AG08395 (cell line): ENCODE measurements at places on chromosomes 5 and 9.
A peak's percentile ranks its signal among the peaks of the same experiment; 100 is the strongest.

GRCh38 chr5:11305245-11305644 is 544.2 kb upstream of the DAP start:
- no peak for DNase-seq

DNA sequence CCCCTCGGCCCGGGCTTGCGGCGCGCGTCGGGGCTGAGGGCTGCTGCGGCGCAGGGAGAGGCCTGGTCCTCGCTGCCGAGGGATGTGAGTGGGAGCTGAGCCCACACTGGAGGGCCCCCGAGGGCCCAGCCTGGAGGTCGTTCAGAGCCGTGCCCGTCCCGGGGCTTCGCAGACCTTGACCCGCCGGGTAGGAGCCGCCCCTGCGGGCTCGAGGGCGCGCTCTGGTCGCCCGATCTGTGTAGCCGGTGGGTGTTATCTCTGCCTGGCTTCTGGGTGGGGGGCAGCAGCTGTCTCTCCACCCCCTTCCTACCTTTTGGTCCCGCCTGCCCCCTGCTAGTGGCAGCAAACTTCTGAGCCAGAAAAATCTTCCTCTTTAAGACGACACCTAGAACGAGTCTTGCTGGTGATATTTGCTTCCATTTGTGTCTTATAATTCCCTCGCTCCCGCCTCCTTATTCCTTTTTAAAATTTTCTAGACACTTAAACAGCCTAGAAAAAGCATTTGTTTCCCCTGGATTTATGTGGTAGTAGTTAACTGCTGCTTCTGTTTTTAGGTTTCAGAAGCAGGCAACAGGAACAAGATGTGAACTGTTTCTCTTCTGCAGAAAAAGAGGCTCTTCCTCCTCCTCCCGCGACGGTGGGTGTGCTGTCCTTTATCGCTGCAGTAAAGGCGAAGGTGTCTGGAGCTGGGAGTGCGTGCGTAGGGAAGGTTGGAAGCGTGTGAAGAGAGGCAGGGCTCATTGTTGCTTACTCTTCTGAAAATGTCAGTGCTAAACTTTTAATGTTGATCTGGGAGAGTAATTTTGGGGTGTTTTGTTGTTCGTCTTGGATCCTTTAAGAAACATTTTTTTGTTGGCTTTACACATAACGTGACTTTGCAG is 554 bp downstream of the JAK2 start:
- no peak for DNase-seq

GRCh38 chr5:41896230-41896629 is 7.9 kb upstream of the RIMOC1 start:
- DNase-seq = no peak

DNA sequence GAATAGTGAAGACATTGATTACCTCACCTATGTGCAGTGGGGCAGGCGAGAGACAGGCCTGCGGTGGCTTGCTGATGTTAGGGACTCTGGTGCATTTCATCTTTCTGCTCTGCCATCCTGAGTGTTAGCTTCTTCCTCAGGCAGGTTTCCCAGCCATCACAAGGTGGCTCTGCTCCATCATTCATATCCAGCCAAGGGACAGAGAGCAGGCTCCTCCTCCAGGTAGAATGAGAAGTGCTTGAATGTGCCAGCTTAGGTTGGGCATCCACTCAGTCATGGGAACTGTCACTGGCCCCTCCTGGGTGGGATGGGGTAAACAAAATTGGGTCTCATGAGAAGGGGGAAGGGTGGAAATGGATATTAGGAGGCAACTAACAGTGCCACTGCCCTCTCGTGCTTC is 24.8 kb downstream of the GPR107 start:
- no peak for DNase-seq

DNA sequence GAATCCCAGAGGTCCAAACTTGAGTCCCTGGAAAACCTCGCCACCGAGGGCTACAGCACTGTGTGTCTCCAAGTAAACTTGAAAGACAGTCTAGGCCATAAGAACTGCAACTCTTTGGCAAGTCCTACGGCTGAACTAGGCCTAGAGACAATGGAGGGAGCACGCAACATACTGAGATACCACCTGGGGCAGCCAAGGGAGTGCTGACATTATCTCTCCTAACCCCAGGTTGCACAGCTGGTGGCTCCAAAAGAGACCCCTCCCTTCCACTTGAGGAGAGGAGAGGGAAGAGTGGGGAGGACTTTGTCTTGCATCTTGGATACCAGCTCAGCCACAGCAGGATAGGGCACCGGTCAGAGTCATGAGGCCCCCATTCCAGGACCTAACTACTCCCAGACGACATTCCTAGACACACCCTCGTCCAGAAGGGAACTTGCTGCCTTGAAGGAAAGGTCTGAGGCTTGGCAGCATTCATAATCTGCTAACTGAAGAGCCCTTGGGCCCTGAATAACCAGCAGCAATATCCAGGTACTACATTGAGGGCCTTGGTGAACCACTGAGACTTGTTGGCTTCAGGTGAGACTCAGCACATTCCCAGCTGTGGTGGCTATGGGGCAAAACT is 42.7 kb downstream of the AP3B1 start:
- DNase-seq = no peak

GRCh38 chr9:6302417-6302816 is 25.8 kb upstream of the TPD52L3 start:
- no peak for DNase-seq

DNA sequence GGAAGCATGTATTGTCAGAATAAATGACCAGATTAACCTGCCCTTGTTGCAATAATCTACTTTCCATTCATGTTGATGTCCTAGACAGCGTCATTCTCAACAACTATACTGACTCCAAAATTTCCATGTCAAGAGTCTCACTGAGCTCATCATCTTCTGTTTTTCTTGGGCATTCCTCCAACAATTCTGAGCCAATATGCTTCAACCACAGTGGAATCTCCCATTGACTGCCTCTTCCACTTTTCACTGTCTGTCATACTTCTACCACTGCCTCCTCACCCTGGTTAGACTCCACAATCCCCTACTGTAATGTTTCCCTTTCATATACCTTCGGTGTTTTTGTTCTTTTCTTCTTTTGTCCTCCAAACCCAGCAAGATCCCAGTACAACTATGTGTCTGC is 162.8 kb downstream of the TLE1 start:
- DNase-seq = peak; percentile 58

DNA sequence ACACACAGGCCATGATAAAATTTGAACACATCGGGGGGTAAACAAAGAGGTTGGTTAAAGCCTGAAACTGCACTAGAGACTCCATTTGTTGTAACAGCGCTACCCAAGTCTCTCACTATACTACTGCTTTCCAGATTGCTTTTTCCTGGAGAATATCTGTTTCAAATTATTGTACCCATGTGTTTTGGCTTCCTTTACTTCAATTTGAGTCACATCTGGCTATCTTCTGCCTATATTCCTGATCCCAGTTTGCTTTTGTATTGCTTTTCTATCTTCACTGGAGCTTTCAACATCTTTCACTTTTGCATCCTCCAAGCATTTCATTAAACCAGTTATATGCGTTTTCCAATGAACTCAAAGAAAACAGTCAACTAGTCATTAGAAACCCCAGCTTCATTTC is 404.7 kb downstream of the MLLT3 start:
- DNase-seq = no peak

DNA sequence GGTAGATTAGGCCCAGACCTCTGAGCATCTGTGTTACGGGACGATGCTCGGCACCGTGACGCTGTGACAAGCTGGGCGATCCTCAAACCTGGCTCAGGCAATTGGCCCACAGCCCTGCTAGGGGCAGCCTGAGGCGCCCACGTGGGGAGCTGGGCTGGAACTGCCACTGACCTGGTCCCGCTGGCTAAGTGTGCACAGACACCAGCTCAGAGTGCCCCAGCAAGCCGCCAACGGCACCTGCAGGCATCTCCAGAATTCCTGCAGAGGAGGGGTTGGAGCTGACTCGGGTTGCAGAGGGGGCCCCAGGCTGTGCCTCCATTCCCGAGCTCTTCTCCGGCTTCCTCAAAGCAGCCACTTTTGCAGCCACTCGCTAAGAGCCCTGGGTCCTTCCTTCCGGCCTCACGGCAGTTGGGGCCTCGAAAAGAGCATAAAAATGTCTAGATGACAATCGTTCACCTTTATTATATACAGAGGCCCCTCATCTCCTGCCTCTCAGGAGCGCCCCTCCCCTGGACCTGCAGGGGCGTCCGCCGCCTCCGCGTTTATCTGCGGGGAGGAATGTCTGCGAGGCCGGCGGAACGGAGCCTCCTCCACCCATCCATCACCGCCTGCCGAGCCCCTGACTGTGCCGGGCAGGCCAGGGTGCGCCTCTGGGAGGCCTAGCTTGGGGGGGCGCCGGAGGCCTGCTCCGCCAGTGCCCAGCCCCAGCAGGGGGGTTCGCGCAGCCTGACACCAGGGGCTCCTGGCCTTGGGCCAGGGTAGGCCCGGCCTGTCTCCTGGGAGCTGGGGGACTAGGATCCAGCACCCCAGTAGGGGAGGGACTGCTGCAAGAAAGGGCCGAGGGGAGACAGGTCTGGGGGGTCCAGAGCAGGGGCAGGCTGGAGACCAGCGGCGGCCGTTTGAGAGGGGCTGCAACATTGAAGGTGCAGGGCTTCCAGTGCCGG is 144.9 kb downstream of the BARX1 start:
- DNase-seq = no peak

DNA sequence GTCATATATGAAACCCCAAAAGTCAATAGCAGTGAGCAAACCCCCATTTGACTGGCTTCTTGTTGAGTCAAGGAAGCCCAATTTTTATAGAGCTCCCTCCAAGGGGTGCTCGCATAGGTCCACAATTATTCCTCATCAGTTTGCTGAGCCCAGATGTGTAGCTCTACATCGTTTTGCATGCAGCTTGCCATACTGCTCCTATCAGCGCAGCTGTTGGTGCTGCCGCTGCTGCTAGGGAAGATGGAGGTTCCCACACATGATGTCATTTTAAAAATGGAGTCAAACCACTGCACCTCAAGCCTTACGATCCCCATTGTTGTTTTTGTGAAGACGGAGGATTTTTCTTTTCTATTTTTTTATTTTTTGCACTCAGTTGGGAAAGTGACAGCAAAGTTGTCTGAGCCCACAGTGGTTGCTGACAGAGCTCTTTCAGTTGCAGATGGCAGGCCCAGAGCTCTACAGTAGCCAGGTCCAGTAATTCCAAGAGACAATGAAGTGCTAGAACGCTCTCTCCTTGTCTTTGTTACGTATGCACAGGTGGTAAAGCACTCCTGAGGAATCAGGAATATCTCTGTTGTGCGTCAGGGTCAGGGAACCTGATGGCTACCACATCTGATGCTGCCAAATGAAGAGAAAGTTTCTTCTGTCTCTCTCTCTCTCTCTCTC is 23.2 kb upstream of the C5orf63 start:
- DNase-seq = no peak
